ENCODE measurements at places on chromosomes 16 and 17. TPM values are rescaled to one million over a fixed set of nuclear protein-coding genes. Genes with fewer than 3 reads are reported as not detected.

GRCh38 chr17:41638941-41639340 lies 14.6 kb upstream of the KRT17 start:
- DNase-seq, result no peak

- no peak for DNase-seq
These were observed 630.8 kb upstream of the KIF2B start for GRCh38 chr17:53191878-53192277.

- DNase-seq, result no peak
These were observed 9.4 kb downstream of the BMERB1 start for GRCh38 chr16:15443753-15444152.

- no peak for DNase-seq
These were observed 14.8 kb downstream of the TRARG1 start for GRCh38 chr17:1294157-1294717.

DNA sequence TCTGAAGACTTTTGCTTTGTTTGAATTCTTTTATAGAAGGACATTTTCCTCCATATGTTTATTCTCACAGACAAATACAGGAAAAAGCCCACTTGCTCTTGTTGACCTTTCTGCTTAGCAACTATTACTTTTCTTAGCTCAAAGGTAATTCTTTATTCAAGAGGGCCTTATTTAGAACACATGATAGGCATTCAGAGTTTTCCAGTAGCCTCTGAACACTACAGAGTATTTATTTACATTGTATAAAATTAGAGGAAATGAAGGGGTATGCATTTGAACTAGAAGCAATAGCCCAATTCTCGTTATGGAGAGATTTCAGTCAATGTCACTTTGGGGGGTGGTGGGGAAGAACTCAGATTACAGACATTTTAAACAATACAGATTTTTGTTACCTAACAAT lies 581.7 kb downstream of the KCNJ2 start:
- DNase-seq, result no peak

DNA sequence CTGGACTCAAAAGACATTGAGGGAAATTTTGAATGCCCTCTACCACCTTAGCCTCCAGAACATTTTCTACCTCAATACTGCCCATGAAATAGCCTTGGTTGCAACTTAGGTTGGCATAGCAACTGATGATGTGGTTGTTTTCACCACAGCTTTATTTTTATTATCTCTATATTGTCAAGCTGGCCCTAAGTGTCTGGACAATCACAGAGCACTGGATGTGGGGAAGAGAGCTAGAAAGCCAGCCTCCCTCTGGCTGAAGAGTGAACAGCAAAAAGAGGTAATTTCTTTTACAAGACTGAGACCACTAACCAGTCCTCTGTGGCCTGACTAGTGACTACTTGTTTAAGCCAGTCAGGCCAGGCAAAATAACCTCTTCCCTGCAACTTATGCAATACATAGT lies 159.6 kb downstream of the HS3ST2 start:
- no peak for DNase-seq

DNA sequence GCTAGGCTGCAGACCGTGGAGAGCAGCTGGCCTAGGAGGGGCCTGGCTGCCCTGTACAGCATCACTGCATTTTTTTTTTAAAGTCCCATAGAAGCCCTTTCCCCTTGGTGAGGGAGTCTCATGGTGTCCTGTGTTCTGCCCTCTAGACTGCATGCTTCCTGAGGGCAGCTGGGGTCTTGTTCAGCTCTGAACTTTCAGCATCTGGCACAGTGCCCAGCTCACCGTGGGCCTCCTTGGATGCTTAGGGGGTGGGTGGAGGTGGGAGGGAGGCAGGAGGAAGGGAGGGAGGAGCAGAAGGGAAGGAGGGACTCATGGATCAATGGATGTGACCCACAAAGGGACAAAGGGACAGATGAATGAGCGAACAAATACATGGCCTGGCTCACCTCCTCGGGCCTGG lies 63.4 kb upstream of the TMEM97 start:
- DNase-seq, result no peak

Gene KRTAP4-6
- not detected for total RNA-seq

GRCh38 chr16:89707695-89708094 lies 6.2 kb upstream of the SPATA2L start:
- DNase-seq, result no peak

DNA sequence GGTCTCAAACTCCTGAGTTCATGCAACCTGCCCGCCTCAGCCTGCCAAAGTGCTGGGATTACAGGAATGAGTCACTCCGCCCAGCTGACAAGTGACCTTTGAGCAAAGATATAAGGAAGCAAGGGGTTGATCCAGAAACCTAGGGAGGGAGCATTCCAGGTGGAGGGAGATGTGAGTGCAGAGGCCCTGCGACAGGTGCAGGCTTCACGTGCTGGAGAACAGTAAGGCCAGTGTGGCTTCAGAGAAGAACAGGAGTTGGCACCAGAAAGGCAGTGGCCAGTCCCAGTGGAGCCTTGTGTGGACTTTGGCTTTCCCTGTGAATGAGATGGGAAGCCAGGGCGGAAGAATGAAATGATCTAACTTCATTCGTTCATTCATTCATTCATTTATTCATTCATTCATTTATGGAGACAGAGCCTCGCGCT lies 73.6 kb upstream of the HAS3 start:
- no peak for DNase-seq

DNA sequence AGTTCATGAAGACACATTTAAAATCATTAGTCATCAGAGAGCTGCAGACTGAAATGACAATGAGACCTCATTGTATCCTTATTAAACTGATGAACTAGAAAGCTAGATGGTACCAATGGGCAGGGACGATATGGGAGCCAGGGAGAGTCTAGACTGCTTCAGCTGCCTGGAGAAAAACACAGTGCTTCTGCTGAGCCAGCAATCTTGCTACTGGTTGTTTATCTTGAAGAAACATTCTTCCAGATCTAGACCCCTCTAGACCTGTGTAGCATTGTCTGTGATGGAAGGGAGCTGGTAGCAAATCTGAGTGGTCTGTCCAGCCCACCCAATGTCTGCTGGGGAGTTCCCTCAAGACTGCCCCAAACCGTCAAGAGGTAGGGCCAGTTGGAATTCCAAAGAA lies 2.0 kb upstream of the DRC7 start:
- DNase-seq, result no peak

DNA sequence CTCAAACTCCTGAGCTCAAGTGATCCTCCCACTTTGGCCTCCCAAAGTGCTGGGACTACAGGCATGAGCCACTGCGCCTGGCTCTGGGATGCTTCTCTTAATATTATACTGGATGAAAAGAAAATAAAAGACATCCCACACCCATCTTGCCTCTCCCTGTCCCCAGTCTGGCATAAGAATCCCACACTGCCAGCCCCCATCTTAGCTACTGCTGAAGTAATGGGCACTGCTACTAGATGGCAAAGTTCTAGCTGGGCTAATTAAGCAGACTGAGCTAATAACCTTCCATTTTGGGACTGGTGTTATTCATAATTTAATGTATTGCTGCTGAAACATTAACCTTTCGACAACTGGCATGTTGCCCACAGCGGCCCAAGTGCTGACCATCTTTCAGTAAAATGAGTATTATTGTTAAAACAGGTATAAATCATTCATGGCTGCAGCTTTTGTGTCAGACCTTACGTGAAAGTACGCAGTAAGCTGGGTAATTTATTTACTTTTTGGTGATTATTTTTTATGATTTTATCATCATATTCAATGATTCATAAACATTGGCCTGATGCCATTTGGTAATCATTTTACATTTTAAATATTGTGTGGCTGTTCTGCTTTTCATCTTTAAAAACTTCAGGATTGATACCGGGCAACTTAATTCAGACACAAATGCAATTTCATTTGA lies 47.4 kb upstream of the ZFHX3 start:
- no peak for DNase-seq

GRCh38 chr17:37382056-37382455 lies 6.3 kb downstream of the C17orf78 start:
- no peak for DNase-seq

DNA sequence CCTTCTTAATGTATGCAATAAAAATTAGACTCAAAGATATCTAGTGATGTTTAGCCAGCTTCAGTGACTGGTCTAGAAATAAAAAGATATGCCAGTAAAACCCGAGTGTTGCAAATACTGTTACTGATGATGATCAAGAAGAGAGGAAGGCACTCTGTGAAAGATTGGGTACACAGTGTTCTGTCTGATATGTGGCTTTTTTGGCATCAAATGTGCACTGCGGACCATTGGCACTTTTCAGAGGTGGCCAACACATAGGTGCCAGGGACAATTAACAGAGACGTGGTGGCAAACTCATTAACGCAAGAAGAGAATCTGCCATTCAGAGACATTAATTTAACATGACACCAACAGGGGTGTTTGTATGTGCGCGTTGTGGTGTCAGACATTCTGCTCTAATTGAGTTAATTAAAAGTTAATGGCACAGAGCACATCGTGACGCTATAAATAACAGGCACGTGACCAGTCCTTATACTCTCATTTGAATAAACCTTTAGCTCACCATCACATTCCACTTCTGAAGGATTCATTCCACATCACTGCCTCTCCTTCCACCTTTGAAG lies 549.3 kb upstream of the HSBP1 start:
- DNase-seq, result no peak

GRCh38 chr17:32551186-32551955 lies 64.6 kb downstream of the CDK5R1 start:
- no peak for DNase-seq

DNA sequence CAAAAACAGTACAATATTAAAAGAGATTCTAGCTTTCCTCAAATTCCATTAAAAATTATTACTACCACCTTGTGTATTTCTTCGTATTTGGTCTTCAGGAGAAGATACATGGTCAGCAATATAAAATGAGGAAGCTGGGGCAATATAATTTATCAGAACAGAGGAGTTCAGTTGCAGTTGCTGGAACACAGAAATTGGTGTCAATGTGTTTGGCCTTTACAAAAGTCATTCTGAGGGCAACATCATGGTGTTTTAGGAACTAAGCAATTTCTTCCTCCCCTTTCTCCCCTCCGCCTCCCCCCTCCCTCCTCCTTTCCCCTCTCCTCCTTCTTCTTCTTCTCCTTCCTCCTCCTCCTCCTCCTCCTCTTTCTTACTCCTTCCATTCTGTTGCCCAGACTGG lies 102.1 kb downstream of the YPEL2 start:
- DNase-seq, result no peak

Gene FBXL19
- total RNA-seq, result 76.7 TPM

DNA sequence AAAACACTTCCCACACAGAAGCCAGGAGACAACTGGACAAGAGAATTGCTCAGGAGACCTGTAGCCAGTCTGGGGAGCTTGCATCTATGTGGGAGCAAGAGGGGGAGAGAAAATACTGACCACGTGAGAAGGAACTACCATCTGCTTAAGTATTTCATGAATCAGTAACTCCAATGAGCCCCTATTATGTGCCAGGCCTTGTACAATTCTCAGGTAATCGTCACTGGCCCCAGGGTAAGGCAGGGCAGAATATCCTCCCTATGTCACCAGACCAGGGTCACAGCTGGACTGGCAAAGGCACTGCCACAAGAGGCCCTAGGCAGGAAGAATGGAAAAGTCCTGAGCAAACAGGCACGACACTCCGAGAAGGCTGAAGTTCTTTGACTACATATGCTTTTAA lies 25.9 kb downstream of the USP7 start:
- DNase-seq, result no peak

- DNase-seq, result no peak
These were observed 2.5 kb upstream of the NDRG4 start for GRCh38 chr16:58497468-58497867.

DNA sequence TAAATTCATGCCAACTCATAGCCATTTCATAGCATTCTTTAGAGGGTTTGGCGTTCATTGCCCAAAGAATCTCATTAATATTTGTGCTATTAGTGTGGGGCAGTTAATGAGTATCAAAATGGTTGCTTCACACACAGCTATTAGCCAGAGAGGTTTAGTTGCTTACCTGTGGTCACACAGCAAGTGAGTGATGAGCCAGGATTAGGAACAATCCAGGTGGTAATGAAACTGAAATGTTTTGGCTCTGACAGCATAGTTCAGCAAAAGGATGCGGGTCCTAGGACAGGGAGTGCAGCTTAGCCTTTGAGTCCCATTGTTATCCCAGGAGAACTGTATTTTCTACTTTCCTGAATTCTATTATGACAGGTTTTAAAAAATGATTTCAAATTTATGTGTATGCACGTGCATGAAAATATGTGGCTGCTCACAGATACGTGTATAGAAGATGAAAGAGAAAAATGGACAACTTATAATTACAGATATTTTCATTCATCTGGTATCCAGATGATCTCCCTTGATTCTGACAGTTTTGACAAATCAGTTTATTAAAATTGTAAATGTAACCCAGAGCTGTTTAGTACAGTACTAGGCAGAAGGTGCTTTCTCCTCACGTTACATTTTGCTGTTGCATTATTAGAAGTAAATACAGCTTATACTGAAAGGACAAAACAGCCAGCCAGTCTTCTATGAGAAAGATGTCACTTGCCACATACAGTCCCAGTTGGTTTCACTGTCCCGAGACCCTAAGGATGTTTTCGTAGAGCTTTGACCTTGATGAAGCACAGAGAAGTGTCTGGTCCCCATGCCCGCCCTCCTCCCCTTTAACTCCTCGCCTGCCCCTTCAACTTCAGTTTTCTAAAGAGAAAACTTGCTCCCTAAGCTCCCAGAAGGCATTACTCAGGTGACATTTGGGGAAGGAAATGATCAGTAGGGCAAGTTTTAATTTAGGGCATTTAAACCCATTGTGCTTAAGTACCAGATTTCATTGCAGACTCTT lies 99.8 kb upstream of the TBX2 start:
- no peak for DNase-seq

DNA sequence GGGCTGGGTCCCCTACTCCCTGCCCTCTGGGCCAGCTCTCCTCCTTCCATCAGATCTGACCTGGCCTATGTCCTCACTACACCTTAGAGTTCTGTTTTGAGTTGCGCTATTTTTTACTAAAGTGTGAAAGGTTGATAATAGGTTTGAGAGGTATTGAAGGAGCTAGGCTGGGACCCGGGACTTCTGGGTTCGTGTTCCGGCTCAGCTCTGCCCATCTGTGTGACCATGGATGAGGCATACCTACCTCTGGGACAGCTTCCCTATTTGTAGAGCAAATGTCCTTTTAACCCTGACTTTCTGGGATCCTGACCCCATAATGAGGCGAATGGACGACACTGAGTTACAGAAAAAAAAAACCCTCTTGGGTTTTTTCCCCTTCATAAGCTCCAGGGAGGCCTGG lies 36.0 kb downstream of the IL21R start:
- no peak for DNase-seq

- DNase-seq, result no peak
These were observed 10.3 kb downstream of the CDRT4 start for GRCh38 chr17:15456972-15457722.

DNA sequence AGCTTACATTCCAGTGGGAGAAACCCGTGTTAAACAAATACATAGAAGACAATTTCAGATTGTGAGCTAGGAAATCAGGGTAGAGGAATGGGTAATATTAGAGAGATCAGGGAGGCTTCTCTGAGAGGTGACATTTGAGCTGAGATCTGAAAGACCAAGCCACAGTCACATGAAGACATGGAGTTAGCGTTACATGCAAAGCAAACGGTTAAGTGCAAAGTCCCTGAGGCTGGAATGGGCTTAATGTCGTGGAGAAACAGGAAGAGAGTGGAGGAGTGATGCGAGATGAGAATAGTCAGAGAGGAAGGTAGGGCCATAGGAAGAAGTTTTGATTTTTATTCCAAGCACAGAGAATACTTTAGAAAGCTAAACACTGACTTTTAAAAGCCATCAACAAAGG lies 246.1 kb downstream of the IRX3 start:
- no peak for DNase-seq

- DNase-seq, result no peak
These were observed 25.6 kb upstream of the NPTX1 start for GRCh38 chr17:80501741-80502577.
